ENCODE measurements at places on chromosomes 11 and 22.

GRCh38 chr22:43222262-43222661 lies 35.3 kb upstream of the TTLL12 start:
- no peak for DNase-seq

DNA sequence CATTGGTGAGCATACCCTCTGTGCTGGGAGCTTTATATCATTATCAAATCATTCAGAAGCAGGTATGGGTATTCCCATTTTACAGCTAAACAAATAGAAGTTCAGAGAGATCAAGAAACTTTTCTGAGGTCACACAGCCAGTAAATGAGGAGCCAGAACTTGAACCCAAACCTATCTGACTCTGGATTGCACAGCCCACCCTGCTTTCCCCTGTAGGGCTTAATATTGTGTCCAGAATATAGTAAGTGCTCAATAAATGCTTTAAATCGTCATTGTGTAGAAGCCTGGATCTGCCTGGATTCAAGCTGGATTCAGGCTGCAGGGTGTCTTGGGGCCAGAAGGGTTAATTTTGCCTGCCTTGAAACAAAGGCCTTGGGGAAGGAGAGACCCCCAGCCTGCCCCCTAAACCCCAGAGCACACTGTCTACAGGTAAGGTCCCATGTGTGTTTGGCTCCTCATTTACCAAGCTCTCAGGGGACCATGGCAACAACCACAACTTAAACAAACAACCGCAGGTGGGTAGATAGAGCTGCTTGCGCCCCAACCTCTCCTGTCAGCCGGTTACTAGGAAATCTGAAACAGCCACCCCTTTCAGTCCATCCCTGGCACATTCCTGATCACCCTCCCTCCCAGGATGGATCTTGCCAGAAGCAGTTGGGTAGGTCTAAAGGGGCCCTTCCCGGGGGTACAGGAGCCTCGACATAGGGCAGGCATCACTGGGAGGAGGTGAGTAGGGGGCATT lies 3.0 kb upstream of the SEC14L3 start:
- no peak for DNase-seq

DNA sequence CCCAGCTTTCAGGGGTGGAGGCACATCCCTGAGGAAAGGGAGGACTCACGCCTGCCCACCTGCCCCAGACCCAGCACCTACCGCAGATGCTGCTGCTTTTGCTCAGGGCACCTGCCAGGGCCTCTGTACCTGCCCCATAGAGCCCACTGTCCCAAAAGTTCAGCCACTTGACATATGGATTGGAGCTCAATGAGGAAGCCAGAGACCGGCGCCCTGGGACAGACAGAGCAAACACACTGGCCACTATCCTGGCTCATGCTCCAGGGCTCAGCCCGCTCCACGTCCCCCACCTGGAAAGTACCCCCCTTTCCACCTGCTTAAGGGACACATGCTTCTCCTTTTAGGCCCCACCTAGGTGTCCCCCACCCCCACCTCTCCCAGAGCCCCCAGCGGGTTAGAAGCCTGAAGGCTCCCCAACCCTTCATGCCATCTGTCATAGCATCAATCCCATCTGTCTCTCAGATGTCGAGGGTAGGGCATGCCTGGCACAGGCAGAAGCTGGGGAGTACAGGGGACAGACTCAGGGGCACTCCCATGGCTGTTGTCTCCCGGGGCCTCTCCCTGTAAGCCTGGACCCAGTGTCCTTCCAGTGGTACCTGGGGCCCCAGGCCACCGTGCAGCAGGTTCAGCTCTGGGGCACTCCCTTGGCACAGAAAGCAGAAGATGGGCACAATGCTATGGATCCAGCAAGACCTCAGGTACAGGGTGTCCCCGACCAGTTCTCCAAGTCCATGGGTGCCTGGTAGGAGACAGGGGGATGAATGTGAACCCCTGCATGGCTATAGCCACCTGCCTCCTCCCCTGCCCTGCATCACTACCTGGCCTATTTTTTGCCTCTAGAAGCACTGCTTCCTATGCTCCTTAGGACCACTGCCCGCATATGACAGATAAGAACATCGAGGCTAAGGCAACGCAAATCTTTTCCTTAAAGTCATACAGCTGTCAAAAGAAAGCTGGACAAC lies 2.2 kb upstream of the P2RX6 start:
- DNase-seq: no peak

DNA sequence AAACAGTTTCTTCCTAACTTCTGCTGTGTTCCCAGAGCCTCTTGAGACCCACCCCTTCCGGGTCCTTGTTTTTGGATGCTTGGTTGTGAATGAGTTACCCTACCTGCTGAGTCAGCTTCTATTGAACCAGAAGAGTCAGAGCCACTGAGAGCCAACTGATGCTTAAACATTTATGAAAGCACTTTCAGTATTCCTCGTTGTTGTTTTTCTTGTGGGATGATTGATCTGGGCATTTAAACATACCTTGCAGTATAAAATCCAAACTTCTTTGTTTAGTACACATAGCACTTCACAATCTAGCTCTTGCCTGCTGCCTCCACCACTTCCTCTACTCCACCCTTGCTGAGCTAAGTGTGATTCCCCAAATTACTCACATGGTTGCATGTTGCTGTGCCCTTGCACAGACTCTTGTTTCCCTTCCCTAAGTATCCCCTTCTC lies 5.5 kb downstream of the PRSS23 start:
- DNase-seq: no peak

DNA sequence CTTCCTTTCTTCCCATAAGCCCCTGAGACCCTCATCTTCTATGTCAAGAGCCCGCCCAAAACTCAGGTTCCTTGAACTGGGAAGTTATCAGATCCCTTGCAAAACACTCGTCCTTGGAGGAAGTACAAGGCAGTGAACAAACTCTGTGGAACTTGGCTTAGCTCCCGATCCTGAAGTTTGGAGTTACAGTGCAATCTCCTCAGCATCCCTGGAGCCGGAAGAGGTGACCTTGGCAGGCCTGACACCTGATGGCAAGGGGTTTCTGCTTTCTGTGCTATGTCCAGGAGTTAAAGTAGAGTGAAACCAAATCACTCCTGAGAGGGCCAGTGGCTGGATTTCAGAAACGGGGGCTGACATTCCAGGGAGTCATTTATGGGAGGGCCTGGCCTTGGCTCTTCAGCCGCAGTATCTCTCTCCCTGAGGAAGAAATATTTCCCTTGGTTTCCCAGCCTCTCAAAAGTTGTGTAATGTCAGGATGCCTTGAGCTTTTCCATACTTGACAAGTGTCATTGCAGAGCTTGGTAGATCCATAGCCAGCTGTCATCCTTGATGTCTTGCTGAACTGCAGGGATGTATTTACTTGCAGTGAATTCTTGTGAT lies 1.9 kb upstream of the GRAMD1B start:
- DNase-seq: no peak

DNA sequence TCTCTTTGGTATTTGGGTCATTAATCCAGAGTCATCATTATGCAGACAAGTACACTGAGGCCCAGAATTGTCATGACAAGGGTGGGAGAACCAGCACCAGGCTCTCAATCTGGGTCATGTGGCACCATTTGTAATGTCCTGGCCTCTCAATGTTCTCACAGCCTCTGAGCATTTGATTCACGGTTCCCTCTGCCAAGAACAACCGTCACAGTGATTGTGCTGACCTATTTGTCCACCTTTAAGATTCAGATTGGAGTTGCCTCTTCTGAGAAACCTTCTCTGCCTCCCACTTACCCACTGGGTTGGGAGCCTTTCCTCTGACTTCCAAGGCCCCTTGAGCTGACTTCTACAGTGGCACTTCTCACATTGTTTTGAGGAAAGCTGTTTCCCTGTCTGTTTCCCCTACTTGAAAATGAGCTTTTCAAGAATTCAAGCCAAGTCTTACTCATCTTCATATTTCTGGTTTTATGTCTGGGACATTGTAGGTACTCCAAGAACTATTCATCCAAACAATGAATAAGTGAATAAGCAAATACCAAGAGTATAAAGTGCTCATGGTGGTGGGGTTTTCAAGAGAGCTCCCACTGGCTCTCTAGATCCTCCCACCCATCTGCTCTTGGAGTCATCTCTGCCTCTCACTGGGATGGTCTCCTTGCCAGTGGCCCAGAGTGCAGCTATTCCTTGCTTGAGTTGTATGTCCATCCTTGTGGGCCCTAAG lies 126.4 kb upstream of the E2F8 start:
- DNase-seq: no peak

- DNase-seq: peak; percentile 37
Measured at GRCh38 chr11:72781313-72782080, 12.3 kb downstream of the STARD10 start.

GRCh38 chr11:5178046-5178837 lies 22.2 kb downstream of the OR51V1 start:
- no peak for DNase-seq
